Mesenteric fat pad (tissue), 1 donor: ENCODE measurements at places on chromosomes 6 and 20. TPM values are rescaled to one million over a fixed set of nuclear protein-coding genes. Genes with fewer than 3 reads are reported as not detected.

GRCh38 chr6:158358450-158359077 is 46.3 kb downstream of the TULP4 start:
- no peak for DNase-seq

DNA sequence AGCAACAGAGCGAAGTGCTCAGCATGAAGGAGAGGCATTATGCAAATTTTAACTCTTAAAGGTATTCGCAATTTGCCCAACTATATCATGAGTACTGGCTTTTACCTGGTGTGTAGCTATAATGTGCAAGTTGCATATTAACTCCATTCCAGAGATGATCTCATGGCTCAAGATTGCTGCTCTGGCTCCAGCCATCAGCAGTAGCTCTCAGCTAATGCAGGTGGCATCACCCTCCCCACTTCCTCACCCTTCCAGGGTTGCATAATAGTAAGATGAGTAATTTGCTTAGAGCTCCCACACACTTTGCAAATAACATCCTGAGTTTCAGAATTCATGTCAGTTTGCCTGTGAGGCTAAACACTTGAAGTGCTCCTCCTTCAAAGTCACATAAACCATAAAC is 15.9 kb upstream of the PCSK2 start:
- no peak for DNase-seq

C20orf202 gene
- 0.32 TPM for total RNA-seq

GRCh38 chr6:54805077-54805476 is 41.5 kb upstream of the FAM83B start:
- no peak for DNase-seq

EPPIN gene
- total RNA-seq: not detected

DNA sequence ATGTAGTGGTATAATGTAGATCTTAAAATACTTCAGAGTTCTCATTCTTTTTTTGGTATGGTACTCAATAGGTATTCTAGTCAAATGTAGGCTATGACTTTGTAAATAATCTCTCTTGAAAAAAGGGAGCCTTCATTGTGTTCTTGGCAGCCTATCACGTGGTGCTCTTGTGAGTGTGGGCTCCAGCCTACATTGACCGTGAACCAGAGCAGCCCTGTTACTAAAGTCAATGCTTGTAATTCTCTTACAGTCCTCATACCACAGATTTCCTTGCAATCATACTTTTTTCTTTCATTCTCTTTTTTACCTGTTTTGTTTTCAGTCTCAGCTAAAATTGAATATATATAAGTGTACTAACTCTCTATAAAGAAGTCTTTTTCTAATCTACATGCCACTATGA is 31.1 kb downstream of the ARID1B start:
- DNase-seq: no peak

PDE7B gene
- 5.4 TPM for total RNA-seq

DNA sequence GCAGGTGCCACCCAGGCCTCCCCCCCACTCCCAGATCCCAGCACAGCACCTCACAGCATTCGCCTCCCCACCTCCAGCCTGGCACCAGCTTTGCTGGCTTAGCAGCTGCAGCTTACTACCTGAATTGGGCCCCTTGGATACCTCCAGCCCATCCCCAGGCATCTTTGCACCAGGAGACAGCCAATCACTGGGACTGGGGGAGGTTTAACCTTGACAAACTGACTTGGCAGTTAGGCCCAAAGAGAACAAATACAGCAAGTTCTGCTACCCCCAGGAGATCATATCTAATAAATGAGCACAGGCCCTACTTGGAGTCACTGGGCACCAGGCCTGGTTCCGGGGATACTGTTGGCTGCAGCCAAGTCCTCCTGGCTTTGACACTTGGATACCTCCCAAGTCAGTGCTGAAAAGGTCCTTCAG is 8.8 kb downstream of the PDRG1 start:
- no peak for DNase-seq

- no peak for DNase-seq
Measured at GRCh38 chr6:130975325-130975724, 87.7 kb downstream of the EPB41L2 start.

DNA sequence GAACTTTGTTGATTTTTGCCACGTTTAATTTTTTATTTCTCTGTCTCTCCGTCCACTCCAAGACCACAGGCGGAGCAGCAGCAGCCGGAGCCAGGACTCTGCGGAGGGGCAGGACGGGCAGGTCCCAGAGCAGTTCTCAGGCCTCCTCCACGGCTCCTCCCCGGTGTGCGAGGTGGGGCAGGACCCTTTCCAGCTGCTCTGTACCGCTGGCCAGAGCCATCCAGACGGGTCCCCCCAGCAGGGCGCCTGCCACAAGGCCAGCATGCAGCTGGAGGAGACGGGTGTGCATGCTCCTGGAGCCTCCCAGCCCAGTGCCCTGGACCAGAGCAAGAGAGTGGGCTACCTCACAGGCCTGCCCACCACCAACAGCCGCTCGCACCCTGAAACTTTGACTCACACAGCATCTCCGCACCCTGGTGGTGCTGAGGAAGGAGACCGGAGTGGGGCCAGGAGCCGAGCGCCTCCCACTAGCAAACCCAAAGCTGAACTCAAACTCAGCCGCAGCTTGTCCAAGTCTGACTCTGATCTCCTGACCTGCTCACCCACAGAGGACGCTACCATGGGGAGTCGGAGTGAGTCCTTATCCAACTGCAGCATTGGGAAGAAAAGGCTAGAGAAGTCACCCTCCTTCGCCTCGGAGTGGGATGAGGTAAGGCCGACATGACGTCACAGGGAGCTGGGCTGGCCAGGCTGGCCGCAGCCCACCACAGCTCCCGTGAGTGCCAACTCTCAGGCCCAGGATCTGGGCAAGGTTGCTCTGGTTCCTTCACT is 123.5 kb downstream of the TCP11 start:
- DNase-seq: no peak

CDH4 gene
- not detected for total RNA-seq

DNA sequence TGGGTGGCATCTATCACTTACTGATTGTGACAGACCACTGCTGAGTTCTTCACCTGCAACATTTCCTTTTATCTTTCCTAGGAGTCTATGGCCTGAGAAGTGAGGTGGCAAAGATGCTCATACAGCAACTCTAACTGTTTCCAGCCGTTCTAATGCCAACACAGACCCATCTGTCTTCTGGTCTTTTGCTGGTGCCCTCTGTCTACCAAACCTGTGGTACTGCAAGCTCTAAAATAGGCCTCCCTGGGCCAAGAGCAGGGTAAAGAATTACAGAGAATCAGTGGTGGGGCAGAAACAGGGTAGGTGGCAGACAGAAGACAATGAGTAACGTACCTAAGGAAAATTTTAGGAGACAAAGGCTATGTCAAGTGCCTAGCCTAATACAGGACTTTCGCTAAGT is 611.0 kb upstream of the FLRT3 start:
- DNase-seq: no peak
